ENCODE measurements at places on chromosomes 3 and 15. TPM values are rescaled to one million over a fixed set of nuclear protein-coding genes. Genes with fewer than 3 reads are reported as not detected.

The ARNT2 gene
- 44.4 TPM for total RNA-seq

The PLCH1 gene
- total RNA-seq = 35.0 TPM

The CASR gene
- 0.05 TPM for total RNA-seq

The SQOR gene
- total RNA-seq = 40.2 TPM

The UROC1 gene
- total RNA-seq = 0.11 TPM

The CIAO2A gene
- 42.2 TPM for total RNA-seq

The LEKR1 gene
- 4.5 TPM for total RNA-seq

The ROPN1 gene
- not detected for total RNA-seq

The SPATA16 gene
- total RNA-seq = not detected

The DAZL gene
- not detected for total RNA-seq

The SLC24A5 gene
- total RNA-seq = 22.1 TPM

The CRYBG3 gene
- 119 TPM for total RNA-seq

The IGSF11 gene
- total RNA-seq = 51.5 TPM

The MASP1 gene
- total RNA-seq = 5.6 TPM

The ACVR2B gene
- total RNA-seq = 55.0 TPM

The MBD4 gene
- 30.8 TPM for total RNA-seq

The ANKRD63 gene
- total RNA-seq = not detected

The EXD1 gene
- total RNA-seq = not detected

The GOLGA6D gene
- total RNA-seq = not detected

The NEDD4 gene
- total RNA-seq = 35.7 TPM

The ACTR8 gene
- total RNA-seq = 61.1 TPM

The WDR93 gene
- total RNA-seq = 0.66 TPM

The DNASE1L3 gene
- 3.5 TPM for total RNA-seq

The HTD2 gene
- 26.7 TPM for total RNA-seq

The NAA50 gene
- total RNA-seq = 107 TPM

The IL20RB gene
- 0.38 TPM for total RNA-seq

The ESYT3 gene
- total RNA-seq = 3.6 TPM

All from camera-type eye (tissue), 1 donor.